ENCODE measurements at places on chromosomes 11 and 22.
A peak's percentile ranks its signal among the peaks of the same experiment; 100 is the strongest.

DNA sequence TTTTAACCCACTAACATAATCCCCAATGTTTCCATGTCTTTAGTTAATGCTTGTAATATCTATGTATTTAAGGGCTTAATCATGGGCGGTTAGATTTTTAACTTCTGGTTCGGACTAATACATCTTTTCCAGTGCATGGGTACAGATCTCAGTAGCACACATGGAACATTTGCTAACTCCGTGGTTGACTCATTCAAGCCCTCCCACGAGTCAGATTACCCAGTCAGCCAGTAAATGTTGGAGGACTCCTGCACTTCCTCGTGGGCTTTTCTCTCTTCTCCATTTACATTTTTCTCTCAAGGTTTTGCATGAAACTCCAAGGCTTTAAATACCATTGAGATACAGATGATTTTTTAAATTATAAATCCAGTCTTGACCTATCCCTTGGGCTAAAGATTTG, 313.9 kb downstream of the ST3GAL4 start:
- DNase-seq, result no peak

DNA sequence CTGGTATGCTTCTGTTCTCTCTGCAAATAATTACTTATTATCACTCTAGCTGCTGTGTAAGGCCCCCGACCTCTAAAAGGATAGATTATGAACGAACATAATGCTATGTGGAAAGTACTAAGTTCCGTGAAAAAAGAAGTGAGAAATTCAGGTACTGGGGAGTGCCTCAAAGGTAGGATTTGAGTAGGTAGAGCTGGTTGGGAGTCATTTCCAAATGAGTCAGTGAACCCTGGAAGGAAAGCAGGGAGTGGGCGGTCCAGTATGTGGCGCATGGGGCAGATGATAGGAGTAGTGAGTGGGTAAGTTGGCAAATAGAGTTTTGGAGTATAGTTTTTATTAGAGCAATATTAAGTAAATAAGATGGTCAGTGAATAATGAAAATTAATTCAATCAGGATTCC, 2.4 kb downstream of the ZC3H12C start:
- no peak for DNase-seq

- DNase-seq, result no peak
These were observed 58.6 kb downstream of the SIK2 start for GRCh38 chr11:111660822-111661221.

- no peak for DNase-seq
These were observed at the start of gene OOSP2 for GRCh38 chr11:60040109-60040508. OOSP2 (plus strand) TSS chr11:60040409; CDS start chr11:60040460, 51 bp downstream.

DNA sequence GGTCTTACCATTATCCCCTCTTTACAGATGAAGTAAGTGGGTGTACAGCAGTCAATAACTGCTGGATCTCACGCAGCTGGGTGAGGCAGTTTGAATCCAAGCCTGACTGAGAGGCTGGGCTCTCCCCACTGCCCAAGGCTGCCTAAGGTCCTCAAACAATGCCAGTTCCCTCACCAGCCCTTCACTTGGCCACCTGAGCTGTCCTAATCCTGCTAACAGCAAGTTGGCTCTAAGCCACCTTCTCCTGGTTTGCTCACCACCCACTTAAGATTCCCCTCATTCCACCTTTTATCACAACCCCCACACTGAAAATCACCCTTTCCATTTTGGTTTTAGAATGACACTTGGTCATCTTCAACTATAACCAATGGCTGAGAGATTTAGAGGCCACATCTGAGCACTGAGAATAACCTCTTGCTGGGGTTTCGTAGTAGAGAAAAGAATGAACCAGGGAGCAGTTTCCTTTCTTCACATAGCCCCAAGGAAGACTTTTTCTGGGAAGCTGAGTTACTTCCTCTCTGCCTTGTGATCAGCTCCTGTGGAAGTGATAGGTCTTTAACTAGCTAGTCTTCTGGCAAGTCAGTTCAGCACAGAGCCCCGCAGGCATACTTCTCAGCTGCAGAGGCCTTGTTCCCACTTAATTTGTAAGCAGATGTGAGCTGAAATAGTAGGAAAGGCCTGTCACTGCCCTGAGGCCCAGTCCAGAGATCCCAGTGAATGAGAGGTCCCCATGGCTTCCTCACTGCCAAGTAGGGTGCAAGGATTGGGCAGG, 57.8 kb upstream of the TTC12 start:
- no peak for DNase-seq

GRCh38 chr22:50035976-50036724, 21.9 kb downstream of the TTLL8 start:
- no peak for DNase-seq

- no peak for DNase-seq
These were observed 535.1 kb downstream of the TMEM135 start for GRCh38 chr11:87572881-87573280.

DNA sequence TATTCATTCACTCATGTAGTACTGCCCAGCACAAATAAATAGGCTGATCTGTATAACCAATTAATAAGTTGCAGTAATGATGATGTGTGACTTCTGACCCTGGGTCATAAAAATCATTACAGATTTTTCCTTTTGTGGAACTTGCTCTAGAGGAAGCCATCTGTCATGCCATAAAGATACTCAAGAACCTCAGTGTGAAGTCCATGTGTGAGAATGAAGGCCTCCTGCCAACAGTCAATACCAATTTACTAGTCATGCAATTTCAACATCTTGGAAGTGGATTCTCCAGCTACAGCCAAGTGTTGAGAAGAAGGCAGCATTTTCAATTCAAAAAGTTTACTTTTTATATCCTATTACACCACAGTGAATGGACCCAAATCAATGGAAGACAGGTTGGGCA, 435.6 kb upstream of the LRRC4C start:
- no peak for DNase-seq

DNA sequence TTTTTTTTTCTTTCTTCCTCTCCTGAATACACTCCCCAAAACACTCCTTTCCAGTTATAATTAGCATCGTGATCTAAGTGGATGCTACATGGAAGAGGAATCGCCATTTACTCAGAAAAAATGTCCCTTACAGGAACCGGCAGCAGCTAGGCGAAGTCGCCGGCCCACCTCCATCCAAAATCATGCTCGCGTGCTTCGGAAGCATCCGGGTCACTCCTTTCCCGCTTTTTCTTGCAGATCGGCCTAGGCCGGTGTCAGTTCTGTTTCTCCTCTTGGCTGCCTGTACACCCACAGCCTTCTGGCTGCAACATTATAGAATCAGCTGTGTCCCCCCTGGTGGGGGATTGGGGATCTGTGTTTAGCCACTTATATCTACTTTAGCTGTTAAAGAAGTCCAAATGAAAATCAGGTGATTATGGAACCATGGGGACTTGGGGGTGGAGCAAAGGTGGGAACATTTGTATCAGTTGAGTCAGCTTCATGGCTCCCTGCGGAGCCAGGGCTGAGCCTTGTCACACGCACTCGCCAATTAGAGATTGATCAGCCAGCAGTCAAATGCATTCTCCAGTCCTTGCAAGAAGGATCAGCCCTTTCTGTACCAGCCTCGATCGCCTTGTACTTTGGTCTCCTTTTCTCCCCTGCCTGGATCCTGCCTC, 36.3 kb downstream of the ASRGL1 start:
- DNase-seq, result no peak

- no peak for DNase-seq
These were observed 1272.6 kb downstream of the BRD1 start for GRCh38 chr22:48554893-48555572.

- no peak for DNase-seq
These were observed 871 bp upstream of the SIDT2 start for GRCh38 chr11:117177534-117178209.

- no peak for DNase-seq
These were observed 46.8 kb downstream of the SLN start for GRCh38 chr11:107665018-107665417.

DNA sequence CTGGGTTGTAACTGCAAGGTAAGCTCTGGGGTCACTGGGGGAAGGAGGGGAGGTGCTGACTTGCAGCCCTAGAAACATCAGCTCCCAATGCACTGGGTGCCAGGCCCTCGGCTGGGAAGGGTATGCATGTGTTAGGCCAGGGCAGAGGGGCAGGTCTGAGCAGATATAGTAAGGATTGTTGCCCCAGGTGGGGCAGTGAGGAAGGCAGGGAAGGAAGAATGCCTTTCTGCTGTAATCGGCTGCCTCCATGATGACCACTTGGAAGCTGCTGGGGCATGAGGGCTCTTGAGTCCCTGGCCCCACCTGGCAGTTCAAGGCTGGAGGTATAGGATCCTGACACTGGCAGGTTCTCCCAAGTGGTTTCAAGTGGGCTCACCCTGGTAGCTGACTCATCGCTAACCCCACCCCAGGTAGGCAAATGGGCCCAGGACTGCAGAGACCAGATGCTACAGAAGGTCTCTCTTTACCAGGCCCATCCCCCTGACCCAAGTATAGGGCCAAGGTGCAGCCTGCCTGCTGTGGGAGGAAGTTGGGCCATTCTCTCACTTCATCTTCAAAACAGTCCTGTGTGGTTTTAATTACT, 56.7 kb downstream of the TIMP3 start:
- no peak for DNase-seq

- DNase-seq, result no peak
These were observed 1.6 kb upstream of the MCAM start for GRCh38 chr11:119318240-119319135.

GRCh38 chr11:133350045-133350444, 182.3 kb downstream of the OPCML start:
- DNase-seq, result peak; percentile 57

GRCh38 chr22:48262596-48263430, 1500.4 kb downstream of the TBC1D22A start:
- DNase-seq, result no peak

GRCh38 chr22:28962042-28962554, 78.7 kb downstream of the ZNRF3 start:
- DNase-seq, result no peak

Measured in putamen (tissue), 1 donor.